ENCODE measurements at places on chromosomes 5 and 9.

DNA sequence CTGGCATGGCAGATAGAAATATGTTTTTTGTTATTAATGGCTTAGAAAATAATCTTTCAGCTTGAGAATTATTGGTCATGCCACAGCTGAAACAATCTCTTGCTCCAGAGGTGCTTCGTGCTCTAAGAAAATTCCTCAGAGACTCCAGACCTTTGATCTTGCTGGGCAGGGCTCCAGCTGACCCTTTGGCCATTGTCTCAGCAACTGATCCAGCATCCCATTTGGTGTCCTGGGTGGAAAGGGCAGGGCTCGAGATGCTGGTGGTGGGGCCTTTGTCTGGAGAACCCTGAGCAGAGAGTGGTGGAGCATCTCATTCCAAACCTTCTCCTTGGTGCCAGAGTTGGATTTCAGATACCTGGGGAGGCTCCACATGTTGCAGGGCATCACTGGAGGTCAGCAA, 43.2 kb upstream of the PIK3R1 start:
- DNase-seq = no peak

DNA sequence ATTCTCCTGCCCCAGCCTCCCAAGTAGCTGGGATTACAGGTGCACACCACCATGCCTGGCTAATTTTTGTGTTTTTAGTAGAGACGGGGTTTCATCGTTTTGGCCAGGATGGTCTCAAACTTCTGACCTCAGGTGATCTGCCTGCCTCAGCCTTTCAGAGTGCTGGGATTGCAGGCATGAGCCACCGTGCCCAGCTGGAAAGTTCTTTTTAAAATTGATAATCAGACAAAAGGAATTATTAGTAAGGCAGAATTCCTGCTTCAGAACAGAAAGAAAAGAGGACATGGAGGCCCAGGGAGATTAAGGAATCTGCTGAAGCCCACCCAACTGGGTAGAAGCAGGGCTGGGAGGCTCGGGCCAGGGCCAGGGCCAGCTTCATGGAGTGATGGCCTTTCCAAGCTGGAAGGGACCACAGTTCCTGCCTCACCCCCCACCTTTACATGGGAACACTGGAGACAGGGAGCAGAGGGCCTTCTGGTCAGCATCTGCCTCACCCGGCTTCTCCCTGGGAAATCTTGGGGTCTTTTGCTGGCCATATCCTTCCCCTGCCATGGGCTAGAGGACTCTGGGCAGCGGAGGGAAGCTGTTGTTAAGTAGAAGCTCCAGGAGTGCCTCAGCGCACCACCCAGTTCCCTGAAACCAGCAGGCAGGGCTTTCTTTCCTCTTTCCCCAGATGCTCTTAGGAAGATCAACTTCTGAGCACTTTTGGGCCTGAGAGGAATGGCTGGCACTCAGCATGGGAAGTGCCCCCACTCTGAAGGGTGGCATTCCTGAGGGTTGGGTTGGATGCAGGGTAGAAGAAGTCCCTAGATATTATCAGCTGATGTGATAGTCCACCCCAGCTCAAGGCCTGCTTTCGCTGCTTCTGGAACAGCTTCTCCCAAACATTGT, 70.1 kb downstream of the RGS3 start:
- no peak for DNase-seq

DNA sequence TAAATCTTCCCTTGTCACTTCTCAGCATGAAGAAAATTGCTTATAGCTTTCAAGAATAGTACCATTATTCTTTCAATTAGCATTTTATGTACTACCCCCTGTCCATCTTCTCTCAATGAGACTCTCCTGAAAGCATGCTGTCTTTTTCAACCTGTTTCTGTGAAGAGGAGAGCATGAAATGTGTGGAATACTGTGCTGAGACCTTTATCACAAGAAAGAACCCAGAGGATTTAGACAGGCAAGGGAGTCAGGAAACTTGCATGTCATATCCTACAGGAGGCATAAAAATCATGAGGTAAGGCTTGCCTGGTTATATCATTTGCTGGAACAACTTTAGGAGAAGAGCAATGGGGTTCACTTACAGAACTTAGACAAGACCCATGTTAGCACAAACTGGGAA, 56.7 kb upstream of the LPAR1 start:
- DNase-seq = no peak

DNA sequence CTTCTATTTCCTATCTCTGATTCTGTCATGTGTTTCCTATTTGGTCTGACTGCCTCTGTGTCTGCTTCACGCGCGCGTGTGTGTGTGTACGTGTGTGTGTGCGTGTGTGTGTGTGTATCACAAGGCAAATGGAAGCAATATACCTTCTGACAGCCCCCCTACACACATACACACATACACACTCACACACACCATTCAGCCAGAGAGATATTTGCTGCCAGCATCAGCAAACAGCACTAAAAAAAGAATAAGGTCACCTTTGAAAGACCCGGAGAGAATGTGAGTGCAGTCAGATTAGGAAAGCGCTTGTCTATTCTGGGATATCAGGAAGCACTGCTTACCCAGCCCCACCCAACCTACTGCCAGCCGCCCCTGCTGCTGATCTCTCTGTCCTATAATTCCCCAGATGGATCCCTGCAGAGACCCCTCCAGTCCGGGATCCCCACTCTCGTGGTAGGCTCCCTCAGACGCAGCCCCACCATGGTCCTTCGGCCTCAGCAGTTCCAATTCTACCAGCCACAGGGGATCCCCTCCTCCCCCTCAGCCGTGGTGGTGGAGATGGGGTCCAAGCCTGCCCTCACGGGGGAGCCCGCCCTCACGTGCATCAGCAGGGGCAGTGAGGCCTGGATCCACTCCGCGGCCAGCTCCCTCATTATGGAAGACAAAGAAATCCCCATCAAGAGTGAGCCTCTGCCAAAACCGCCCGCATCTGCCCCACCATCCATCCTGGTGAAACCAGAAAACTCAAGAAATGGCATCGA, 45.7 kb downstream of the PLAC8L1 start:
- no peak for DNase-seq

GRCh38 chr9:79641070-79641469, 69.3 kb downstream of the TLE4 start:
- DNase-seq = no peak

GRCh38 chr9:100525563-100525962, 52.3 kb upstream of the CAVIN4 start:
- DNase-seq = no peak

GRCh38 chr5:149456597-149457392, 77.7 kb upstream of the IL17B start:
- no peak for DNase-seq

DNA sequence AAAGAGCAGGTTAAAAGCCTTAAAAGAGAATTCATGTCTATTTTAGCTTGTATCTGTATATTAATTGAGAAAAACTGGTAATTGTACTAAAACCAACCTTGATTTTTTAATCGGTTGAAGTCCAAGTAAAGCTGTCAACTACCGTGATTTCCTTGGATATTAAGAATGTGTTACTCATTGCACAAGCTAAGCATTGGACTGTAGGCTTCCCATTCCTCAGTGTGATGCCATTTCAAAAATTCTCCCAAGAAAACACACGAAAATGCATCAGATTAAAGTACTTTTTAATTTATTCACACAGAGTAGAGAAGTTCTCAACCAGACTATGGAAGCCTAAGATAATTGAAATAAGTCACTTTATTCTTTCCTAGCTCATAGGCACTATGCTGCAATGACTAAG, 761.4 kb upstream of the TYRP1 start:
- no peak for DNase-seq

DNA sequence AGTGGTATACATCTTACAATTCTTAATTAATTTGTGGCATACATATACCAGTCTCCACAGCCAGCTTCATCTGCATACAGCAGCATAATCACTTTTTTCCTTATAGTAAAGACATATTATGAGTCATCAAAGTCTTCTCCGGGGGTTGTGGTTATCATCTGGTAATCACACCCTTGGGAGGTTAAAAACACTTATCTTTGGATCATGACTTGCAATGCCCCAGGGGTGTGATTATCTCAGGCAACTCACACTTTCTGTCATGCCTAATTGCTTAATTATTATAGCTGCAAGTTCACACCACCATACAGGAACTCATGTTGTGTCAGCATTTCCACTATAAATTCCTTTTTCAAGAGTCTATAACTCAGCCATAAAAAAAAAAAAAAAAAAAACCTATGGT, 218.4 kb downstream of the ANXA1 start:
- no peak for DNase-seq

DNA sequence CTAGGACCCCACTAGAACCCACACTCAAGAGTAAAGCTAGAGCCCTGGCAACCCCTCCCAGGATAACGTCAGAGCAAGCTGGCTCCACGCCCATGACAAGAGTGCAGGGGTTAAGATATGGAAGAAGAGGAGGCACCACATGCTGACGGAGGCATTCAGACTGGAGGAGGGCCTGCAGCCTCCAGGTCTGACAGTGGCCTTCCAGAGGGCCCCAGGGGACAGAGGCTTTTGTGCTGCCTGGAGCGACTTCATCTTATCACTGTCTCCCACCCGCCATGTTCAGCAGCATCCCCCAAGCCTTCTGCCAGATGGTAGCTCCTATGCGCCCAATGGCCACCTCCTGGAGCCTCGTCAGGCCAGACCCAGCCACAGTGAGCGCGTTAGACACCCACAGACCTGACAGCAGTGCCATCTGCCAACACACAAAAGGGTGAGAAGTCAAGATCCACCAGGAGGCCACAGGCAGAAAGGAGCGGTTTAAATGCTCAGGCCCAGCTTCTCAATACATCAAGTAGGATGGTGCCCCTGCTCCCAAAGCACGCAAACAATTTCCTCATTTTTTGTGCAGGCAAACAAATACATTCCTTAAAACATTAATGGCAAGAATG, 65.8 kb downstream of the C5orf15 start:
- DNase-seq = no peak

- DNase-seq = no peak
Observed at GRCh38 chr5:36637101-36637500, 30.7 kb downstream of the SLC1A3 start.

GRCh38 chr5:88878976-88879375, 4.0 kb downstream of the MEF2C start:
- no peak for DNase-seq

DNA sequence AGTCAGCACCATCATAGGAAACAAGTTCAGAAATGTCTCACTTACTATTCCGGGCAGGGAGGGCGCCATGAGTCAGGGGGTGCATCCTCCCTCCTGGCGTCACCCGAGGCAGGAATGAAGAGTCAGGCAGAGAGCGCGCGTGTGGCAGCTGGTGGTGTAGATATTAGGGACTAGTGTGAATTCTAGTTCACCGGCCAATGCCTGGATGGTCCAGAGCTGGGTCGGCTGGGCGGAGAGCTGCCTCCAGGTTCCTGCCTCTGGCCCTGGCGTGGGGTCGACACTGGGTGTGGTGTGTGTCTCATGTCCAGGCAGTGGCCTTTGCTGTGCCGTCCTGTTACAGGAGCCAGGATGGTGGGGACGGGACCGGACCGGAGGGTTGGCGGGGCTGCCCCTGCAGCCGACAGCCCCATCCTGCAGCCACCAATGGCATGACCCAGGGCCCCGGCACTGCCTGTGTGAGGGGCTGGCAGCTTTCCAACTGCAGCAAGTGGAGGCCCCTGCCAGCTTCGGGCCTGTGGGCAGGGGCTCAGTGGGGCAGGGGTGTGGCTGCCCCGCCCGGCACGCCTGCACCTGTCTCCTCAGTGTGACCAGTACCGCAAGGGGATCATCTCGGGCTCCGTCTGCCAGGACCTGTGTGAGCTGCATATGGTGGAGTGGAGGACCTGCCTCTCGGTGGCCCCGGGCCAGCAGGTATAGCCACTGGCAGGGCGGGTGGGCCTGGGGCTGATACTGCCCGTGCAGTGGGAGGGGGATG, 9.1 kb downstream of the DIPK1B start:
- DNase-seq = no peak

GRCh38 chr5:66151030-66151429, 6.9 kb downstream of the SREK1 start:
- DNase-seq = no peak

DNA sequence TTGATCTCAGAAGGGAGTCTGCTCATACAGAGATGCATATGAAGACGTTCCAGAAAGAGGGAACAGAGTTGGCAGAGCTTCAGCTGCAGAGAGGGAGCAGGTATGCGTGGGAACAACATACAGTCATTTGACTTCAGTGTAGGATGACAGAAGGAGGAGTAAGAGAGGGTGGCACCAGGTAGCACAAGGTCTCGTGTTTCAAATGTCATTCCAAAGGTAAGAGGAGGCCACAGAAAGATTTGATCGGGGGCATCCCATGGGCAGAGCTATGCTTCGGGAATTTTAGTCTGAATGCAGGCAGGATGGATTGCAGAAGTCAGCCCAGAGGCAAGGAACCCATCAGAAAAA, 367.1 kb downstream of the CDK5RAP2 start:
- DNase-seq = no peak

- no peak for DNase-seq
Observed at GRCh38 chr5:140244525-140245025, 58.3 kb downstream of the PFDN1 start.

DNA sequence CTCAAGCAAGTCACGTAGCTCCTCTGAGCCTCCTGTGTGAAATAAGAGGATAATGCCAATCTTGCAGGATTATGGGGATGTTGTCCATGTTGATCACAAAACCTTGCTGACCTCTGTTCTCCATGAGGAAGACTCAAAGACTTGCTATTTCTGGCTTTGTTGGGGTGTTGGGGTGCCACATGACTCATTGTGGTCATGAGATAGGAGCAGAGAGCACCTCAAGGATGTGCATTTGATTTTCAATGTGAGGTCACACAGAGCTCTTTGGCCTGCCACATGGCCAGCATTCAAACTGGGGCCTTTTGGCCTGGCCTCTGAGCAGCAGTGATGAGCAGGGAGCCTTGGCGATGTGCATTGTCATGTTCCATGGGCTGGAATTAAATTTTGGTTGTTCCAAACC, 380.3 kb downstream of the GADD45G start:
- DNase-seq = no peak

DNA sequence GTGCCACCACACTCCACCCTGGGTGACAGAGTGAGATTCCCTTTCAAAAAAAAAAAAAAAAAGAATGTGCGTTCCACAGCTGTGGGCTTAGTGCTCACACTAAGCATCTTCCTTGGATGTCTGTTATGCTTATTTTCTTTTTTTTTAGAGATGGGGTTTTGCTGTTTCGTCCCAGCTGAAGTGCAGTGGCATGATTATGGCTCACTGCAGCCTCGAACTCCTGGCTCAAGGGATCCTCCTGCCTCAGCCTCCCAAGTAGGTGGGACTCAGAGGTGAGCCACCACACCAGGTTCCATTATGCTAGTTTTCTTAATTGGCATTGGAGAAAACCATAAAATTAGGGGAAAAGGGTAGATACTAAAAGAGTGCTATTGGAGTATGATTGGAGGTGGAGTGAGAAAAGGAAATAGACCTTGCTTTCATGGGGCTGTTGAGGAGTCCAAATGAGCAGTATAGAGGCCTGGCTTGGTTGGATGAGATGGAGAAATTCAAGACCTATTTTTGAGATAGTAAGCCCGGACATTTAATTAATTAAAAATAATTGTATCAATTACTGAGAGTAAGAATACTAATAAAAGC, 978 bp upstream of the BRD3OS start:
- DNase-seq = no peak

- DNase-seq = no peak
Observed at GRCh38 chr9:129852579-129852978, 17.3 kb downstream of the USP20 start.

- DNase-seq = no peak
Observed at GRCh38 chr5:92944337-92944736, 636.7 kb downstream of the NR2F1-AS1 start.

GRCh38 chr5:32123058-32123805, 50.9 kb downstream of the GOLPH3 start:
- DNase-seq = no peak

- no peak for DNase-seq
Observed at GRCh38 chr5:127324756-127325155, 34.2 kb downstream of the MEGF10 start.

- DNase-seq = no peak
Observed at GRCh38 chr9:111978616-111979015, 82.0 kb downstream of the UGCG start.

- DNase-seq = no peak
Observed at GRCh38 chr5:66621146-66621545, 25.0 kb downstream of the MAST4 start.

Measured in NCI-H2171 (cell line).